Activated CD8-positive, alpha-beta memory T cell treated with anti-CD3 and anti-CD28 coated beads for 4 hours (primary cell): ENCODE measurements at places on chromosomes 12 and 14.

GRCh38 chr14:73153272-73153671 is 17.0 kb downstream of the PSEN1 start:
- DNase-seq: no peak

DNA sequence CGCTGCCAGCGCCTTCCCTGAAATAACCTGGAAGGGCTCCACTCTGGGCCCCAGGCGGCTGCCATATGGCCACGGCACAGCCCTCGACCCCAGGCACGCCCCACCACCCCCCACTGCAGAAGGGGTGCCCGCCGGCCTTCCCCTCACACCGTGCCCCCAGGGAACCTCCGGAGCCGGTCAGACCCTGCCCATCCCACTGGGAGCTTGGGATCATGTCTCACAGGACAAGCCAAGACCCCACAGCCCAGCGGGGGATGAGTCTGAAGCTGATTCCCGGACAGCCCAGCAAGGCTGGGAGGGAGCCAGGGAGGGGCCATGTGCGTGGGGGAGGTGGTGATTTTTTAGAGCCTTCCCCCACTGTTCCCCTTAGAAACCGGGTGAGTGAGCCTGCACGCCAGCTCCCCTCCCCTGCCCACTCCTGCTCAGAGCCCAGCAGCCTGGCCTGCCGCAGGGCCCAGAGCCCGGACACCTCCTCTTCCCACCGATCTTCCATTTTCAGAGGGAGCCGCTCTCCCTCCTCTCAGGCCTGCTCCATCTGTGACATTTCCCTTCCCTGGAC is 1.4 kb downstream of the RIMBP2 start:
- DNase-seq: no peak

DNA sequence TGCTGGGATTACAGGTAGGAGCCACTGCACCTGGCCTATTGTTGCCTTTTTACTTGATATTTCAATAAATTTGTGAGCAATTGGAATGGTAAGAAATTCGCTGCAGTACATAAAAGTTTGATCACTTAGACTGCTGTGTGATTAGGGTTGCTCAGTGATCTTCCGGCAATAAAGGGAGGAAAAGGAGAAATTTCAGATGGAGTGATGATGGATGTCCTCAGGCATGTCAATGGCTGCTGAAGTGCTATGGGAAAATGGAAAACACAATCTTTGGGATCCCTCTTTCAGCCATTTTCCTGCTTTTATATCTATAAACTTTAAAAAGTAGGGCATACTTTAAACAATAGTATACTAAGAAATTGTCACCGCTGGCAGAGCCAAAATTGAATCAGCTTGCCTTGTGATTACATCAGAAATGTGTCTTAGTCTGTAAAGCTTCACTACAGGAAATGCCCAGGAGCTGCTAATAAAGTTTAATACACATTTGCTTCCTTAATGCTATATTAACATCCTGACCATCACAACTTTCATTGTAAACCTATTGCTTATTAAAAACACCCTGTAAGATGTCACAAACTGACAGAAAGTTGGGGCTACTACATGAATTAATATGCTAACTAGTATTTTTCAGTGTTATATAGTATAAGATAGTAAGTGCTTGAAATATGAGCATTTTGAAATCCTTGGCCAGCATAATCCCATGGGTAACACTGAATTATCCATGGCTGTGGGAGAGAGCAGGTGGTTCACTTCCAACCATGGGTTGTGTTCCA is 13.7 kb upstream of the FBXL14 start:
- no peak for DNase-seq

DNA sequence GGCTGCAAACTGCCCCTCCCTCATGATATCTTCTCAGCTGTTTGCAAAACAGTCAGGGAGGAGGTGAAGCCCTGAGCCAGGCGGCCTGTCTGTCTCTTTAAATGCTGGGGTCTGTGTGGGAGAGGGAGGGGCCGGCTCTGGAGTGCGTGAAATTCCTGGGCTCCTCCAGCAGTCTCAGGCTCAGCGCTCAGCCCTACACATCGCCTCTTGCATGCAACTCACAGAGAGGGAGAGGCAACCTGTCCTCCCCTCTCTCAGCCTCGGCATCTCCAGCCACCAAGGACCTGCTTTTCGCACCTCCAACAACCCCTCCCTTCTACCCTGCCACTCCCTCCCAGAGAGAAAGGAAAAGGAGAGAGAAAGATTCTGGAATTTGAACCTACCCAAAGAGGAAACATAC is at the start of gene NRXN3:
Gene NRXN3 (plus strand): TSS at position 171 of the 400 bp plus-strand sequence. CDS start 72,721 bp downstream, outside the sequence.
- no peak for DNase-seq

DNA sequence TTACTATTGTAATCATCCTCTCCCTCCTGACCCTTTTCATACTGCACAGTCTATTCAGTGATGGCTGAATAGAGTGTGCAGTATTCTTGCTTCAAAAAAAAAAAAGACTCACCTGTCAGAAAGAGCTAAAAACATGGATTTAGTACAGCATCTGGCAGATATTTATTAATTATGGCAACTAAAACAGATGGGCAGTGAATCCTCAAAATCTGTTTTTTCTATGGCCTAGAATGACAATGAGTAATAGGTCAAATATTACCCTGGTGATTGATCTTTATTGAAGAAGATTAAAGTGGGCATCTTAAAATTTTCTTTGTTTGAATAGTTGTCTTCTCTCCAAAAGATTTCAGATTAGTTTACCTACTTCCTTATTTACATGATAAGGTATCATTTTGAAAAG is 543.6 kb downstream of the FOXG1 start:
- no peak for DNase-seq

- DNase-seq: peak; percentile 7
Measured at GRCh38 chr12:39372929-39373328, 70.0 kb downstream of the KIF21A start.

GRCh38 chr12:95203487-95204030 is 13.7 kb downstream of the FGD6 start:
- no peak for DNase-seq

DNA sequence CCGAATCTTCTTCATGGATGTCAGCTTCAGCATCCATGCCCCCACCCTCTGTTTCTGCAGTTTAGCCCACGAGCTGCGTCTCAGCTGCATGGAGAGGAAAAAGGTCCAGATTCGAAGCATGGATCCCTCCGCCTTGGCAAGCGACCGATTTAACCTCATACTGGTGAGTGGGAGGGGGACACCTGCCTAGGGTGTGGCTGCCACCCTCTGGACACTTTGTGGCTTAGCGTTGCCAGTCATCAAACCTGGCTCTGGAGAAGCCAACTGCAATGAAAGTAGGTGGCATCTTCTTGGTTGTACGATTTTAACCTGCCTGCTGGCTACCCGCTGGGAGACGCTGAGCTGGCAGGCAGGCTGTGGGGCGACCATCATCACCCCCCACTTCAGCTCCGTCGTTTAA is 16.7 kb downstream of the DCAF4 start:
- no peak for DNase-seq

- peak; percentile 52 for DNase-seq
Measured at GRCh38 chr12:120013659-120014380, 24.8 kb downstream of the BICDL1 start.

DNA sequence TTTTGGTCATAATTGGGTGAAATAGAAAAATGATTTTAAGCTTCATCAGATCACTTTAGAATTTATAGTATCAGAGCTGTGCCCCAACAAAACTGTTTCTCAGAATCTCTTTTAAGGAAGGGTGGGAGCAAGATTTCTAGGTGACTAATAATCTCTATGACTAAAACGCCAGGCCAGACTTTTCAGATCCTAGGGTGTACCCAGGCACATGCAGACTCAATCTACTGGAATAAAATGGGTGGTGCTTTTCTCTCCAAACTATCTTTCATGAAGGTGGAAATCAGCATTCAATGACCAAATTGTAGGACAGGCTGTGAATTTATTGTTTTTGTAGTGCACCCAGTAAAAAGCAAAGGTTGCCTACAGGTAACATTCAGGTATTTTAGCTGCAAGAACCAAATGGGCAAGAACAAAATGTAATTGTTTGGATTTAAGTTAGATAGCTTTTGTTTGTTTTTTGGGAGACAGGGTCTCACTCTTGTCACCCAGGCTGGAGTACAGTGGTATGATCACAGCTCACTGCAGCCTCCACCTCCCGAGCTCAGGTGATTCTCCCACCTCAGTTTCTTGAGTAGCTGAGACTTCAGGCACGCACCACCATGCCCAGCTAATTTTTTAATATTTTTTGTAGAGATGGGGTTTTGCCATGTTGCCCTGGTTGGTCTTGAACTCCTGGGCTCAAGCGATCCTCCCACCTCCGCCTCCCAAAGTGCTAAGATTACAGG is 49.5 kb downstream of the PPP2R5C start:
- DNase-seq: no peak

DNA sequence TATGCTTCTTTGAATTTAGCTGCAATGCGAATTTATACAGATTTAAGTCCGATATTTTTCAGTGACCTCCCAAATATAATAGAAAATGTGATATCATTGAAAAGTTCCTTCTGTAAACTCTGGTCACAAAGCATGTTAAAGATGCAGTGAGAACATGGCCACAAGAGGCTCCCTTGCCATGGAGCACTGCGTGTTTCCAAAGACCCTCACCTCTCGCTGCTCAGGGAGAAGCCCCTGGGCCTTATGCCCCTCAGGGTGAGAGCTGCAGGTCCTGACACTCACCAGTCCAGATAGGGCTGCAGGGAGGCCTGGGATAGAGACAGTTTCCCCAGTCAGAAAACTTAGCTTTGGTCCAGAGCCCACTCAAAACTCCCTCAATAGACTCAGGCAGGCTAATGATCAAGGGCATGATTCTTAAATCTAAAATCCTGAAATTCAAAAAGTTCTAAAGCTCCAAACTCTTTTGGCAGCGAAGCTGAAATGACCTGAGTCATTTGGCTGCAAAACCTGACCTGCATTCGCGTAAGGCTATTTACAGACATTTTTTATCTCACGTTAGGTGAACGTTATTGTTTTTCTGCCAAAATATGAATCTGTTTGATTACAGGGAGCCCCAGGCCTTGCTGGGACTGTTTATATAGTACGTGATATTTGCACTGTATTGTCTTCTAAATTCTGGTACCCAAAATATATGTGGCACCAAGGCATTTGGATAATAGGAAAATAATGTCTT is 67.8 kb downstream of the CAPZA3 start:
- no peak for DNase-seq

DNA sequence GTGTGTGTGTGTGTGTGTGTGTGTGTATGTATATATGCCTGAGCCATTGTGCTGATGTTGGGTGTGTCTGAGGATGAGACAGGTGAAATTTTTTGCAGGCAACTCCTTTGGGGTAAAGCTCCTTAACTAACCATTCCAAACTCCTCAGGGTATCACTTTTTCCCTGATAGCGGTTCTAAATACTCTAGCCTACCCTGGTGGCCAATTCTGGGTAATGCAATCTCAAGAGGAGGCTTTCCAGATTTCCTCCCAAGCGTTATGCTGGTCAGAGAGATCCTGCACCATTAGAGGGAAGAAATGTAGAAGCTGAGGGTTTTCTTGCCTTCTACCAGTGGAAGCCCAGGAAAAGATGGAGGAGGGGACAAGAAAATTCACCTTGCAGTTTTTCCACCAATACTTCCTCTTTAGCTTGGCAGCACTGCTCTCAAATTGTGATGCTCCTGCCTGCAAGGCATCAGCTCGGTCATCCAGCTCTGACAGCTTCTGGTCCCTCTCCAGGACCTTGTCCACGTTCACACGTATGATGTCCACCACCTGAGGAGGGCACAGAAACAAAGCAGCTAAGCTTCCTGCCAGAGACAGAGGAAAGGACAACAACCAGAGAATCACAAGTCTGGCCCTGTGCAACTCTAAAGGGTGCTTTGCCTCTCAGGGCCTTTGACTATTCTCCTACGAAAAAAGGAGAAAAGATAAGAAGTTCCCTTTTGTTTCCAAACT is 4.9 kb downstream of the VAMP1 start:
- no peak for DNase-seq

DNA sequence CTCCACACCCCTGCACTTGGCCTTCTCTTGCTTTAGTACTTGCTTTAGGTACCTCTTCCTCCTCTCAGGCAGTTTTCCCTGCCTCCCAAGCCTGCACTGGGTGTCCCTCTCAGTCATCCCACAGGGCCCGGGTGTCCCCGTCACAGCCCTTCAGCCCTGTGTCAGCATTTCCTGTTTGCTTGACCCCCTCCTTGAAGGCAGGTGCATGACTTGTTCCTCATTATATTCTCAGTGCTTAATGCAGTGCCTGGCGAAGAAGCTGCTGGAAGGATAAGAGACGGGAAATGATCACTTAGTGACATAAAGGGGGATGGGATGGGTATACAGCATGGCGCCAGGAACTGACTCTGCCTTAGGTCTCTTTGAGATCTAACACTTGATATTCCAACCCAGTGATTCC is 61.5 kb downstream of the IQSEC3 start:
- DNase-seq: no peak

- no peak for DNase-seq
Measured at GRCh38 chr14:101187816-101188570, 284.5 kb upstream of the RTL1 start.

DNA sequence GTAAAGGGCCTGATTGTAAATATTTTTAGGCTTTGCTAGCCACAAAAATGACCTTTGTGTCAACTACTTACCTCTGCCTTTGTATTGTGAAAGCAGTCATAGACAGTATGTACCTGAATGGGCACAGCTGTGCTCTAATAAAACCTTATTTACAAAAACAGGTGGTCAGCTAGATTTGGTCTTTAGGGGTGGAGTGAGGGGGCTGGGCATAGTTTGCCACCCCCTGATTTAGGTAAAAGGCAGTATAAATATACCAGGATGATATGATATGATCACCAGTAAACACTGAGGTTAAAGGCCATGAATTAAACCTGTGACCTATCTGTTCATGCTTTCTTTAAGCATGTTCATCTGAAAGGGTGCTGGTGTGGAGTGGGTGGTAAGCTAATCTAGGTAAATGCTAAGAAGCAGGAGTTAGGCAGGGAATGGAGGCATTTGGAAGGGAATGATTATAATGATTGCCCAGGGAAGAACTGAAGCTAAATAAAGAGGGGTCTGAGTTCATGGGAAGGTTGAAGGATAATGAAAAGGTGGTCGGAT is 77.1 kb upstream of the BCAT1 start:
- no peak for DNase-seq

DNA sequence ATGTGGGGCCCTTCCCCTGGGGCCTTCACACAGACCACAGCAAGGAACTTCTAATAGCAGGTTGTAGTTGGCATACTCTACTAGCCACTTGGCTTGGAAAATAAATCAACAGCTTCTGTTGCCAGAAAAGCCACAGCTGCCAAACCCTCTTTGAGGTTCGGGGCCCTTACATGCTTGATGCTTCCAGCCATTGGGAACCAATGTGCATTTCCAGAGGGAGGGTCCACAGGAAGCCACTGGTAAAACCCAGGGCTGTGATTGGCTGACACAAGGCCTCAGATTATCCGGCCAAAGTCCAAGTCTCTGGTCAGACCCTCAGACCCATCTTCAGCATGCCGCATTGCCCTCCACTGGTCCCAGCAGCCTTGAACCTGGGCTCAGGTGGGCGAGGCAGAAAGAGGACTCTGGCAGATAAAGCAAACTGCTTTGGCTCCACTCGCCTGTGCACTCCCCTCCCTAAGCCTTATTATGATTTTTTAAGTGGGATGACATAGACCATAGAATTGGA is 214.4 kb downstream of the BCL11B start:
- no peak for DNase-seq

- no peak for DNase-seq
Measured at GRCh38 chr12:29286081-29286790, 94.7 kb downstream of the ERGIC2 start.

GRCh38 chr14:70143306-70143705 is 45.4 kb downstream of the SLC8A3 start:
- DNase-seq: no peak

- DNase-seq: no peak
Measured at GRCh38 chr12:47751561-47751960, 7.1 kb downstream of the RAPGEF3 start.
